ENCODE measurements at places on chromosomes 2 and 18.

GRCh38 chr2:168456521-168457189, 583 bp downstream of the CERS6 start:
- peaks cover 17% of the 10 kb centered on the region for H3K27me3 ChIP-seq
- peak overlapping the region; percentile 90 for H3K4me3 ChIP-seq
- DNase-seq: peak; percentile 67
- H3K4me1 ChIP-seq: peaks cover 23% of the 10 kb centered on the region
- no peaks in the 10 kb centered on the region for H3K36me3 ChIP-seq
- no peak overlapping the region for H3K27ac ChIP-seq

- DNase-seq: peak; percentile 58
- H3K27ac ChIP-seq: no peak overlapping the region
- H3K4me1 ChIP-seq: peaks cover 3% of the 10 kb centered on the region
- H3K27me3 ChIP-seq: no peaks in the 10 kb centered on the region
- H3K36me3 ChIP-seq: no peaks in the 10 kb centered on the region
Observed at GRCh38 chr2:56130463-56131070, 53.2 kb upstream of the CCDC85A start.

GRCh38 chr2:64820901-64821300, 167.2 kb upstream of the SERTAD2 start:
- H3K4me1 ChIP-seq: peaks cover 13% of the 10 kb centered on the region
- H3K4me3 ChIP-seq: no peak overlapping the region
- no peaks in the 10 kb centered on the region for H3K36me3 ChIP-seq
- H3K27me3 ChIP-seq: no peaks in the 10 kb centered on the region
- H3K27ac ChIP-seq: no peak overlapping the region
- no peak for DNase-seq

DNA sequence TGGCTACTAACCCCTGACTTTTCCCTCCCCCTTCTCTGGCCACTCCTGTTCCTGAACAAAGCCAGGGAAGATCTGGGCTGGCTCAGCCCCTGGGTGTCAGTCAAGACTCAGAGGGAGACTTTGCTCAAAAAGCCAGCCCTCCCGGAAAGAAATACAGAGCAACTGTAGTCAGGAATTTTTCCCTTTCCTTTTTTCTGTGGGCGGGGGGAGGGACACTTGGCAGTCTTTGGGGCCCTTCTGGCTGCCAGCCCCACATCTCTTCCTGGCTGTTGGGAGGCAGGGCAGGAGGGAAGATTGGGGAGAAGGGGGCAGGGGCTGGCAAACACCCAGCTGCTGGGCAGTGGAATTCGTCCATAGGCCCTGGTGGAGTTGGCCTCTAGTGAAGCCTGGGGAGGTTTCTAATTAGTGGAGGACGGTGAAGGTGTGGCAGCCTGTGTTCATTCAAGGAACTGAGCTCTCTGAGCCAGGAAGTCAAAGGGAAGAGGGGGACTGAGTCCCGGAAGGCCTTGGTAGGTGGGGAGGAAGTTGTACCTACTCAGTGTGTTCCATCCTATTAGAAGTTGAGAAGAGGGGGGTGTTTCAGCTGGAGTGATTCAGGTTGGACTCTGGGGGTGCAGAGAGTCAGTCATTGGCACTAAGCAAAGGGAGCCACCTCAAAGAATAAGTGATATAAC, 10.9 kb downstream of the IGFBP2 start:
- H3K4me1 ChIP-seq: peaks cover 20% of the 10 kb centered on the region
- no peak overlapping the region for H3K27ac ChIP-seq
- H3K36me3 ChIP-seq: peaks cover 10% of the 10 kb centered on the region
- H3K27me3 ChIP-seq: no peaks in the 10 kb centered on the region

DNA sequence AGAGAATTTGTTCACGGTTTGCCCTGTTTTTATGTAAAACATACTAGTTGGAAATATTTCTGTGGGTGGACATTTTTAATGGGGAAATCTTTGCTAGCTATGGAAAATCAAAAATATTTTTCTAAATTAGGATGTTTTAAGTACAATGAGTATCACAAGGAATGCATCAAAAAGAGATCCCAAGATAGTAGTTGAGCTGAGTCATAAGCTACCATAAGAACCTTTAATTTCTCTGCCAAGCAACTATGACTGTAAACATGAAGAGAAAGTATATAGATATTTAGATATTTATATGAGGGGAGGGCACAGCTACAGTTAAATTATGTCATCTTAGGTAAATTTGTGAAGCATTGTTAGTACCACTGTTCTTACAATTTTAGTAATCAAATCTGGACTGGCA, 646.2 kb downstream of the XIRP2 start:
- no peak for DNase-seq
- H3K4me1 ChIP-seq: no peaks in the 10 kb centered on the region
- H3K36me3 ChIP-seq: no peaks in the 10 kb centered on the region
- no peak overlapping the region for H3K4me3 ChIP-seq
- no peak overlapping the region for H3K27ac ChIP-seq

- no peaks in the 10 kb centered on the region for H3K27me3 ChIP-seq
- no peak overlapping the region for H3K4me3 ChIP-seq
- no peaks in the 10 kb centered on the region for H3K4me1 ChIP-seq
Observed at GRCh38 chr2:206700156-206700555, 18.0 kb downstream of the DYTN start.

DNA sequence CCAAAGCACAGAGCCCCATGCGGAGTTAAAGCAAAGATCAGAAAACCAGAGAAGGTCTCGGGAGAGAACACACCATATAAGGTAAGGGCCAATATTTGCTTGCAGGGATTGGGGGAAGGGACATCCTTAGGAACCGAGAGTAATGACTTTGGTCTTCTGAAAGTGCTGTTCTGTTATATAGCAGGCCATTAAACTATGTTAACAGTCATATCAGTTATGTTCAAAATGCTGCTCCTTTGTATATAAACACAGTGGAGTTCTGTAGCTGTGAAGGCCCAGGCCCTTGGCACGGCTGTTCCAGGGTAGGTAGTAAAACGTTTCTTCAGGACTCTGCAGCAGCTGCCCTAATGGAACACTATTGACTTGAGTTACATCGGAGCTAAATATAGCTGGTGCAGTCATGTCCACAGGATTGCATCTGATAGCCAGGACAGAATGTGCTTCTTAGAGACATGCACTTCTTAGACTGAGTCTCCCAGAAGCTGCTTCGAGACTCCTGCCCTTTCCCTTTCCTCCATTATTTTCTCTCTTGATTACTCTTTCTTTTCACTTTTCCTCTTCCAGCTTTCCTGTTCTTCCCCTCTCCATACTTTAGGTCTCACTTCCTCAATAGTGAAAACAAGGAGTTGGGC, 122.4 kb downstream of the SETBP1 start:
- H3K27ac ChIP-seq: no peak overlapping the region
- H3K36me3 ChIP-seq: no peaks in the 10 kb centered on the region
- peaks cover 9% of the 10 kb centered on the region for H3K4me1 ChIP-seq
- H3K4me3 ChIP-seq: no peak overlapping the region

DNA sequence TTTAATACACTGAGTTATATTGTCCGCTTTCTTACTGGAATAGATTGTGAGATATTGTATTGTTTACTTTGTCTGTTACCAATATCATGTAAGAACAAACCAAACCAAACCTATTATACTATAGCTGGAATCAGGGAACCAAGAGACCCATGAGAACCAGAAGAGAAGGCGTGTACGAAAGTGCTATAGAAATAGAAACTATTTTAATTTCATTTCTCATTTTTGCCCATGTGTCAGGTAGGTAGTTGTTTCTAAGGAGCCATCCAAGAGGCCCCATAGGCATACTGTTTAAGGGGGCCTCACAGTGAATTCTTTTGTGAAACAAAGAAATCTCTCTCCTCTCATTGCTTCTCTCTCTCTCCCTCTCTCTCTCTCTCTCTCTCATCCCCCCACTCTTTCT, 363.6 kb downstream of the RNF144A start:
- H3K4me3 ChIP-seq: no peak overlapping the region
- H3K27me3 ChIP-seq: no peaks in the 10 kb centered on the region
- H3K27ac ChIP-seq: no peak overlapping the region
- H3K36me3 ChIP-seq: no peaks in the 10 kb centered on the region

DNA sequence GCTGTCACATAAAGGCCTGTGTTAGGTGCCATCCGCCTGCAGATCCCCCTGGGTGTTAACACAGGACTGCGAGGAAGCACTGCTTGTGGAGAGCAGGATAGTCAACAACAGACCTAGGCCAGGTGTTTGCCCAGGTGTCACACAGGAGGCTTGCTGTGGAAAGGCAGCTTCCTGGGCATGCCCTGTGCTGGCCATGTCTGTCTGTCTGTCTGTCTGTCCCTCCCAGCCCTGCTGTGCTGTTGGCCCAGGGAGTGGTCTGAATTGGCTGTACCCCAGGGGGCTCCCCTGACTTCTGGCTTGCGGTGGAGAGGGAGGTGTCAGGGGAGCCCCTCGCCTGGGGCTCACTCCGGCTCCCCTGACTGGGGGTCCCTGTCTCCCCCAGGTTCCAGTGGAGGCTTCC, 53.2 kb downstream of the SH3BP4 start:
- H3K27ac ChIP-seq: no peak overlapping the region
- no peaks in the 10 kb centered on the region for H3K36me3 ChIP-seq
- H3K4me1 ChIP-seq: peaks cover 22% of the 10 kb centered on the region
- no peak for DNase-seq
- no peaks in the 10 kb centered on the region for H3K27me3 ChIP-seq
- H3K4me3 ChIP-seq: no peak overlapping the region

DNA sequence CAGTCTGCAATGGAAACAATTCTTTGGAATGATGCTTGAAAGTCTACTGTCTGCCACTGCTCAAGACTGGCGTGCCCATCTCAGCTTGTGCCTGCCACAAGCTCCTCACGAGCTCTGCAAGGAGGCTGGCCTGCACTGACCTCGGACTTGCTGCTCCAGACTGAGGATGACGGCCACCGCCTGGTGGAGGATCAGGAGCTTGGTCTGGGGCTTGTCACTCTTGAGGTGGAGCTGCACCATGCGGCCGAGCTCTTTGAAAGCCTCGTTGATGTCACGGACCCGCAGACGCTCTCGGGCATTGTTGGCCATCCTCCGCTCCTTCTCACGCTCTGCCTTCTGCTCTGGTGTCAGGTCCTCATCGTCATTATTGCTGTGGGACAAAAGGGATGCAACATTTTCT, 269.4 kb upstream of the CCDC68 start:
- H3K27ac ChIP-seq: peak overlapping the region; percentile 11
- H3K4me1 ChIP-seq: peaks cover 8% of the 10 kb centered on the region
- H3K36me3 ChIP-seq: peaks cover 18% of the 10 kb centered on the region
- DNase-seq: peak; percentile 40
- H3K27me3 ChIP-seq: no peaks in the 10 kb centered on the region

DNA sequence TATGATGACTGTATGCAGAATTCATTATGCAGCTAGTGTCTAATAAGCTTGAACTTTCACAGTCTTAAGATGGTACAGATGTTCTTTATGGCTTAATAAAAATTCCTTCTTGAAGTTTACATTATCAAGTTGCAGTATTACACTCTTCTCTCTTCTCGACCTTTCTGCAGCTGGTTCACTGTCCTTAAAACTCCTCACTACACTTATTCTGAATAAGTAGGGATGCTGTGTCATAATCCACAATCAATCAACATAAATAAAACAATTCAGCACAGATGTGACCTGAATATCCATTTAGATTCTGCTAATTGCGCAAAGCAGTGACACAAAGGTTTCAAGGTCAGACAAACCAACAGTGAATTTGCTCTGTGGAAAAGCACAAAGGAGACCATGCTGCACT, 356.8 kb downstream of the SUCLG1 start:
- H3K27ac ChIP-seq: no peak overlapping the region
- no peak overlapping the region for H3K4me3 ChIP-seq
- H3K4me1 ChIP-seq: no peaks in the 10 kb centered on the region
- no peak for DNase-seq

- H3K36me3 ChIP-seq: no peaks in the 10 kb centered on the region
- no peak overlapping the region for H3K4me3 ChIP-seq
- DNase-seq: no peak
- H3K27ac ChIP-seq: no peak overlapping the region
- no peaks in the 10 kb centered on the region for H3K4me1 ChIP-seq
Observed at GRCh38 chr2:146776596-146776995, 1068.2 kb upstream of the ACVR2A start.

GRCh38 chr2:181128199-181128598, 147.8 kb downstream of the UBE2E3 start:
- H3K4me1 ChIP-seq: peaks cover 12% of the 10 kb centered on the region
- no peak overlapping the region for H3K4me3 ChIP-seq
- no peaks in the 10 kb centered on the region for H3K27me3 ChIP-seq
- H3K36me3 ChIP-seq: no peaks in the 10 kb centered on the region

GRCh38 chr18:76376225-76376624, 118.8 kb downstream of the ZNF516 start:
- DNase-seq: no peak
- no peaks in the 10 kb centered on the region for H3K36me3 ChIP-seq
- no peak overlapping the region for H3K27ac ChIP-seq
- H3K4me1 ChIP-seq: peaks cover 19% of the 10 kb centered on the region
- H3K27me3 ChIP-seq: no peaks in the 10 kb centered on the region

DNA sequence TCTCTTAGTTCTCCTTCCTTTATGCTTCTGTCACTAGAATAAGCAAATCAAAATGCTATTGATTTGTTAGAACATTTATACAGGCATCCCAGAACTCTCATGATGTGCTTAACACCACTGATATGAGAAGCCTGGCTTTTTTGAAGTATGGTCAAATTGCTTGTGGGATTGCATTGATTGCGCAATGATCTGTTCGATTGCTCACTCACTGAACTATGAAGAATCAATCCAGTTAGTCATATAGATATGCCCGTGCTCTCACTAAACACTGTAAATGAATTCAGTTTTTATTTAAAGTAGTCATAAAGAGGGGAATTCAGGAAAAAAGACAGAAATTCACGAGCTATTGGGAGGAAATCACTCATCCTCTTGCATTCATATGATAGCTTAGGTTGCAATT, 1237.8 kb downstream of the SUCLG1 start:
- H3K27ac ChIP-seq: no peak overlapping the region
- H3K36me3 ChIP-seq: no peaks in the 10 kb centered on the region
- DNase-seq: no peak
- H3K27me3 ChIP-seq: no peaks in the 10 kb centered on the region
- H3K4me3 ChIP-seq: no peak overlapping the region

DNA sequence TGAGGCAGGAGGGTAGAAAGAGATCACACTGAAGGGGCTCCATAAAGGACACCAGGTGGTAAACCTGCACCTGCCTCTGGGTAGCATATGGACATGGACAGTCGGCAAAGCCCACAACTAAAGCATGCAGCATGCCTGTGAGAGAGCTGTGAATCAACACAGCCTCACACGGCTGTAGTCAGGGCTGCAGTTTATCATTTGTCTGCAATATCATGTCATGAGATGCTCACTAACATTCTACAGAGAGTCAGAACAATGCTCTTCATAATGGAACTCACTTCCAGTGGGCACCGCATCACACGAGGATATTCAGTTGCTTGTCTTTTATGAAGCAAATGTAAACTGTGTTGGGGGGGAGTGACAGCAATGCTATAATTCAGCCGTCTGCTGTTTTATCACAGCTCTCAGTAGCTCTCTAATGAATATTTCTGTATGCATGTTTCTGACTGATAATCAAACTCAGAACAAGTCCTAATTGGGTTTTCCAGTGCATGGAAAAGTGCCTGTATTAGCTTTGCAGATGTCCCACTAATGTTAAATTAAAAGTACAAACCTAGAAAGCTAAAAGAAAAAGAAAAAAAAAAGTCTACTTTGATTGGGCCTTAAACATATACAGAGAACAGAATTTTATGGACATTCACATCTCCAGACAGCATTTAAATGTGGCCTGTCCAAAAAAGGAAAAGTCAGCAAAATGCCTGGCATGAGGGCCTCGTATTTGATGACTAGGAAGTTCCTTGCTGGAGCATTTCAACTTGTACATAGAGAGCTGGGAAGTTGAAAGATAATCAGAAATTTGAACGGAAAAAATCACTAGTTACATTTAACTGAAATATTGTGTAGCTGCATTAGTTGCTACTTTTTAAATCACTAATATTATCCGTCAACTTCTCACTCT, 406.1 kb upstream of the SOX11 start:
- no peak overlapping the region for H3K27ac ChIP-seq
- DNase-seq: no peak
- no peak overlapping the region for H3K4me3 ChIP-seq
- no peaks in the 10 kb centered on the region for H3K27me3 ChIP-seq
